Suppressor macrophage treated with lipopolysaccharide for 1 hour (primary cell): ENCODE measurements at places on chromosomes 5 and 9.
A peak's percentile ranks its signal among the peaks of the same experiment; 100 is the strongest.

GRCh38 chr9:7862170-7862569 is 62.6 kb upstream of the DMAC1 start:
- DNase-seq = no peak

DNA sequence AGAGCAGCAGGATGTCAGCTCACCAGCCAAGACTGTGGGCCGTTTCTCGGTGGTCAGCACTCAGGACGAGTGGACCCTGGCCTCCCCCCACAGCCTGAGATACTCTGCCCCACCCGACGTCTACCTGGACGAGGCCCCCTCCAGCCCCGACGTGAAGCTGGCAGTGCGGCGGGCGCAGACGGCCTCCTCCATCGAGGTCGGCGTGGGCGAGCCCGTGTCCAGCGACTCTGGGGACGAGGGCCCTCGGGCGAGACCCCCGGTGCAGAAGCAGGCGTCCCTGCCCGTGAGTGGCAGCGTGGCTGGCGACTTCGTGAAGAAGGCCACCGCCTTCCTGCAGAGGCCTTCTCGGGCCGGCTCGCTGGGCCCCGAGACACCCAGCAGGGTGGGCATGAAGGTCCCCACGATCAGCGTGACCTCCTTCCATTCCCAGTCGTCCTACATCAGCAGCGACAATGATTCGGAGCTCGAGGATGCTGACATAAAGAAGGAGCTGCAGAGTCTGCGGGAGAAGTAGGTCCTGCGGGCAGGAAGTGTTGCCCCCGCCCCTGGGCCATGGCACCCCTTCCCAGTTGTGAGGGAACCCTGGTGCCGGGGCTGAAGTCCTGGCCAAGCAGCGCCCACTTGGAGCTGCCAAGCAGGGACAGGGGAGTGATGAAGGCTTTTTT is 108.9 kb downstream of the WNK2 start:
- DNase-seq = no peak

DNA sequence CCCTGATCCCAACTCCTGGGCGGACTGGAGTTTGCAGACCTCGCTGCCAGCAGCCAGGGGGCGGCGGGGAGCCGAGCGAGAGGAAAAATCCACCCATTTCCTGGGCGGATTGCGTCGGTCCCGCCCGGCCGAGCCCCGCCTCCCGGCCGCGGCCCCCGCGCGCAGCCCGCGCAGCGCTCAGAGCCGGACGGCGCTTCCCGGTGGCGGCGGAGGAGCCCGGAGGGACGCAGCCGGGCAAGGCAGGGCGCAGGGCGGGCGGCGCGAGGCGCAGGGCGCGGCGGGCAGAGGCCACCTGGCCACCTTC is at the start of gene OLFM1:
OLFM1 (plus strand) TSS at position 180 of the 304 bp plus-strand sequence. CDS start 322 bp downstream, outside the sequence.
- peak; percentile 79 for DNase-seq

- DNase-seq = peak; percentile 87
Measured at GRCh38 chr5:172740428-172741205, 30.4 kb downstream of the DUSP1 start.

GRCh38 chr9:76405340-76405739 is 11.1 kb upstream of the RFK start:
- no peak for DNase-seq

- DNase-seq = no peak
Measured at GRCh38 chr9:123823194-123823947, 106.6 kb downstream of the DENND1A start.

DNA sequence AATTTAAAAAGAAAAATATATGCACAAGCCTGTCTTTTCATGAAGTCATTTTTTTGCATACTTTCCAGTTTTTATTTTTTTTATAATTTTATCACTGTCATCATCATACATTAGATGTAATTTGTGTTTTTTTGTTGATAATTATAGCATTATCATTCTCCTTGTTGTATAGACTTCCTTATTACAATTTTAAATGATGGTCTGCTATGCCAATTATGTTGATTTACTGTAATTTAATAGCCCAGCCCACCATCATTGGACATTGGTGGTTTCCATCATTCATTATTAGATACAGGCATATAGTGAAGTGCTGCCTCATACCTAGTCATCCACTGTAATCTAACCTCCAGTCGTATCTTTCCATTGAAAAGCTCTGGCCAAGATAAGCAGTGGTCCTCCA is 3.8 kb upstream of the TJP2 start:
- DNase-seq = no peak

- DNase-seq = no peak
Measured at GRCh38 chr9:99180662-99181061, 41.1 kb downstream of the ALG2 start.

DNA sequence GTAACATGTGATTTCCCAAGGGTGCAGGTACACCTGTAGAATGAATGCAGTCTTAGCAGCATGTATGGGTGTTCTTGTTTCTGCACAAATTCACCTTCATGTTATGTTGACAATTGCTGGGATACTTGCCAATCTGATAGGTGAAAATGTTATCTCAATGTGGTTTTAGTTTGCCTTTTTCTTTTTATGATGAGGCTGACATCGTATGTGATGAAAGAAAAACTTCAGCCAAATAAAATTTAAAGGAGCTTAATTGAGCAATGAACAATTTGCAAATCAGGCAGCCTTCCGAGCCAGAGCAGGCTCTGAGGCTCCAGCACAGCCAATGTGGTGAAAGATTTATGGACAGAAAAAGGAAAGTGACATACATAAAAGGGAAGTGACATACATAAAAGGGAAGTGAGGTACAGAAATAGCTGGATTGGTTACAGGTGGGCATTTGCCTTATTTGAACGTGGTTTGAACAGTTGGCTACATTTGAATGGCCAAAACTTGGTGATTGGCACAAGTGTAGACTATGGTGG is 10.5 kb downstream of the TAL2 start:
- DNase-seq = peak; percentile 22

- DNase-seq = peak; percentile 73
Measured at GRCh38 chr9:84315278-84315877, 25.2 kb downstream of the SLC28A3 start.

- DNase-seq = no peak
Measured at GRCh38 chr9:98383758-98384157, 128.3 kb upstream of the TBC1D2 start.

DNA sequence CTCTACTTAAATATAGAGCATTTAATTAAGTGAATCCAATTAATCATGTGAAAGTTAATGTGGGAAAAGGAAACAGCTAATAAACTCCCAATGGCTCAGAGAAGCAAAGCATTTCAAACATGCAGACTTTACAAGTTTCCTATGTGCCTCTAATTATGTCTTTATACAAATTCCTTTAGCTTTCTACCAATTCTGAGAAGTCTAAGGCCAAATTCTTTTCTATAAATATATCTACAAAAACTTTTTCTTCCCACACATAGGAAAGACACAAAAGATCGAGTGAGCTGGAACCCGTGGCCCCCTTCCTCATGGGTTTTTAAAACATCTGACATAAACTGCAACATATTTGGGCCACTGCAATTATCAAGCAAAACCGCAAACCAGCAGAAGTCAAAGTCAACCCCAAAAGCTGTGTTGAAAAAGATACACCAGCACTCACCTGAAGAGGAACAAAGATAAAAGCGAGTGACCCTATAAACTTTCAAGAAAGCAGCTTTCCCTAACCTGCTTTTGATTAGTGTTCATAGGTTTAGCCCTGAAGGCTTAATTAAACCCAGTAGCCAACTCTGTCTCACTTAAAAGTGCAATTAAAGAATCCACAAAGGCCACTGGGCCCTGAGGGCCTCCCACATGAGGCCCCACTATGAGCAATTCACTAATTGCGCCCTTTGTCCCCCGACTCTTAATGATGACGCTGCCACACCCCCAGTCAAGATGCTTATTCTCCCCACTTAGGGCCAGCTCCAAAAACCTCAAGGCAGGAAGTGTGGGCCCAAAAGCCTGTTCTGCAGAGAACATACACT is 12.1 kb downstream of the SEMA5A start:
- DNase-seq = no peak

DNA sequence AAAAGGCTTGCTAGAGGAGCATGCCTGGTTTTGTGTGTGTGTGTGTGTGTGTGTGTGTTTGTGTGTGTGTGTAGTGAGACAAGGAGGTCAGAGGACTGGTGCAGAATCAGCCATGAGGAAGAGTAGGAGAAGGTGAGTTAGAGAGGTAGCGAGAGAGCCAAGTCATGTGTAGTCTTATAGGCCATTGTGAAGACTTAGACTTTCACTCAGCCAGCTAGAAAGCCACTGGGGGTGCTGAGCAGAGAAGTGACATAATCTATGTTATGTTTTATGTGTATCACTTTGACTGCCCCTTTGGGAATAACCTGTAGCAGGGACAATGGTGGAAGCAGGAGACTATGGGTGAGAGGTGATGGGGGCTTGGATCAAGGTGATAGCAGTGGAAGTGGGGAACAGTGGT is 180.5 kb upstream of the CLINT1 start:
- no peak for DNase-seq

GRCh38 chr5:138753794-138754698 is 821 bp downstream of the CTNNA1 start:
- DNase-seq = peak; percentile 90

- DNase-seq = no peak
Measured at GRCh38 chr9:95857124-95857523, 18.4 kb upstream of the ERCC6L2 start.

GRCh38 chr5:143514616-143515335 is 111.3 kb upstream of the NR3C1 start:
- DNase-seq = no peak

DNA sequence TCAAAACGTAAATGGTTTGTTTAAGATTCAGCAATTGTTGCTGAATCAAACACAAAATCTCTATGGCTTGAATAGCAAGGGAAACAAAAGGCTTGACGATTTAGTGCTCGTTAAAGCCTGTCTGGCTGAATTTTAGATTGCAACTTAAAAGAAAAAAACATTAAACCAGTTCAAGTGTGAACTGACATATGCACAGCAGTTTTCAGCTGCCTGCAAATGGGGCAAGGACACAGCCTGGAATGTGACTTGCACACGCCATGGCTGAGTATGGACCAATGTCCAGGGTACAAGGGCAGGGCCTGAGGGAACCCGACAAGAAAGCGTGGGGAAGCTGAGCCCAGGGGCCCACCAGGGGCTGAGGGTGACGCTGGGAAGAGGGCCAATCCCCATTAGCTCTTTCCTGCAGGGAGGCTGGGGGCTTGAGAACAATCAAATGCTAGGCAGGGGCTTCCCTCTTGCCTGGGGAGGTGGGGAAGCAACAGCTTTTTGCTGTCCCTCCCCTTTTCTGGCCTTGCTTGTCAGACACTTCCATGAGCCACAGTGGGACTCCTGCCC is 89.6 kb upstream of the LRRTM2 start:
- DNase-seq = no peak

DNA sequence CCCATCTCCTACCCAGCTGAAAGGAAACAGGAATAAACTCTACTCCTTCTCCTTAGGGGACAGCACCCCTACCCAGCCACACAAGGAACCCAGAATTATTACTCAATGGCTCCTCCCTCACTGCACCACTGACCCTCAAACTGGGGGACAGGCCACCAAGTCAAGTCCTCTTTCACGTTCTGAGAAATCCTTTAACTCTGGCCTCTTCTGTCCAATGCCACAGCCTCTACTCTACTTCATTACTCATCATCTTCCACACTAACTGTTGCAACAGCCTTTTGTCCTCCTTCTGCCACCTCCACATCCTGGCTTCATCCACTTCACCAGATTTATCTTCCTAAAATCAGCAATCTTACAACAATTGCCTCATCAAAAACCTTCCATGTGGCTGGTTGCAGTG is 6.8 kb downstream of the TTC39B start:
- DNase-seq = peak; percentile 84

DNA sequence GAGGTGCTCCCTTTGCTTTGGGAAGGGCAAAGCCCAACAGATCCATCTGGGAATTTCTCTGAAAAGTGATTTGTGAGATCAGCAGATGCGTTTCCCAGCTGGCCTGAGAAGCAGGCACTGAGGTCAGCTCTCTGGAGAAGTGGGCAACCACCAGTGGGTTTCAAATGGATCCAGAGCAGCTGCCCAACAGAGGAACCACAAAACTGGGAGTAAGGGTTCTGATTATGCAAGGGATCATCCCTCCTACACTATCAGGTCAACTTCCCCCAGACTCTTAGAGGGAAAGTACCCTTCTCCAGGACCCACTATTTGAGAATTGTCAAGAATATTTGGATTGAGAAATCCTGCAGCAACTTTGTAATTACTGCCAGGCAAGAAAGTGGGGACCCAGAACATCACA is 21.7 kb downstream of the CCL28 start:
- peak; percentile 70 for DNase-seq

DNA sequence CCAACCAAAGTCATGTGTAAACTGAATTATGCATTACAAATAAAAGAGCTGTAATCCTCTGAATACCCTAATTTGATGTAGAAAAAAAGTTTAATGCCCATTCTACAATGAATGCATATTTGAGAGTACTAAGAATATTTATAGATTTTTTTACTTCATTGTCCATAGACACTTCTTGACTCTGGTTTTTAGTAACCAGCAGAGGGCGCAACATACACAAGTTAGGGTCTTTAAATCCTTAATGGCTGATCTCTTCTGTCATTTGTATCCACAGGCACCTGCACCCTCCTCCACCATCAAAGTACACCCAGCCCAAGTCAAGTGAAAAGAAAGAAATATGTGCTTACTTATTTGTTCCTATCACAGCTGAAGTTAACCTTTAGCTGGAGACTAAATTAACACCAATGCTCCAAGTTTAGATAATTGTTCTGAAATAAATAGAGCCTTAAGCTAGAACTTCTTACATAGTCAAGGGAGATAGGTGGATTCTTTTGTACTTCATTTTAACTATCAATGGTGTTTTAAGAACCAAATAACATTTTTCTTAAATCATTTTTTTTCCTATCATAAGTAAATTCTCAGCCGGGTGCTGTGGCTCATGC is 524.2 kb upstream of the DAB2 start:
- peak; percentile 83 for DNase-seq

DNA sequence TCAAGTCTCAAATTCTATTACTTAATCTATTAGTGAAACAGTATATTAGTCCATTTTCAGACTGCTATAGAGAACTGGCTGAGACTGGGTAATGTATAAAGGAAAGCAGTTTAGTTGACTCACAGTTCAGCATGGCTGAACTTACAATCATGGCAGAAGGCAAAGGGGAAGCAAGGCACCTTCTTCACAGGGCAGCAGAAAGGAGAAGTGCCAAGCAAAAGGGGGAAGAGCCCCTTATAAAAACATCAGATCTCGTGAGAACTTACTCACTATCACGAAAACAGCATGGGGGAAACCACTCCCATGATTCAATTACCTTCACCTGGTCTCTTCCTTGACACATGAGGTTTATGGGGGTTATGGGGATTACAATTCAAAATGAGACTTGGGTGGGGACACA is 67.9 kb upstream of the CHSY3 start:
- DNase-seq = no peak

DNA sequence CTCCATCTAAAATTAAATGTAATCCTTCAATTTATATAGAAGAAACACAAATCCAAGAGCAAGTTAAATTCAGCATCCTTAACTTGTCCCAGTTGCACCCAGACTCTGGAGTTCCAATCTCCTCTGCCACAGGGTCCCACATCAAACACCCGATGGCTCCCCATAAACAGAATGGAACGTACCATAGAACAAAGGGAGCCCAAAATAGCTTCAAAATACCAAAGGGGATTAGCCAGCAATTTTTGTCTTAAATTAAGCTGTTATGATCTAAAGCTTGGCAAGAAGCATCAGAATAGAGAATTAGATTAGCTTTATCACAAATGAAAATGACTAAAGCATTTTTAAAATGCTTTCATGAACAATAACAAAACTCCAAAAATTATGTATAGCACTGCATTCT is 112.8 kb downstream of the FANCC start:
- DNase-seq = no peak

- DNase-seq = no peak
Measured at GRCh38 chr5:177576169-177576568, 15.8 kb upstream of the TMED9 start.
